ENCODE measurements at places on chromosomes 3 and 15.

- no peak for DNase-seq
Measured at GRCh38 chr3:187935623-187936156, 190.4 kb upstream of the BCL6 start.

- DNase-seq, result no peak
Measured at GRCh38 chr3:52210550-52211046, 12.6 kb downstream of the ALAS1 start.

GRCh38 chr3:48715174-48715800, 1.7 kb downstream of the IP6K2 start:
- no peak for DNase-seq

- no peak for DNase-seq
Measured at GRCh38 chr3:170542704-170543103, 43.2 kb downstream of the SLC7A14 start.

DNA sequence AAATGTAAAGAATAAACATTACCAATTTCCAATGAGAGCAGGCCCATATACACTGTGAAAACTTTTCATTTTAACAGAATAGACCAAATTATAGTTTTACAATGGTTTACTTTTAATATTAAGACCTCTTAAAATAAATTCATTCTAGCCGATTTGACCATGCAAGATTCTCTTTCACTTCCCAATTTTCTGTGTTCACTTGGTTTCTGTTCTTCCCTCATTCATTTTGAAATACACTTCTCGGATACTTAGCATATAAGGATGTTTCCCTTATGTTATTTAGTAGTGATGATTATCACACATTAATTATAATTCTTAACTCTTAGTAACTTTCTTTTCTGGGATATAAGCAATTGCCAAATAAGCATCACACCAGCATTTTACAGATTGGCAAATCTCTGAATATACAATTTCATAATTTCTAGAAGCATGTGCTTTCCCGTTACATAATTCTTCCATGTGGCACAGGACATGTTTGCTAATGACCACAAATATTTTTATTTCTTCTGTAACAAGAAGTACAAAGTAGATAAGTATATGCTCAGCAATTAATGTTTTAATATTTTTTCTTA, 13.9 kb downstream of the OR5H15 start:
- no peak for DNase-seq

DNA sequence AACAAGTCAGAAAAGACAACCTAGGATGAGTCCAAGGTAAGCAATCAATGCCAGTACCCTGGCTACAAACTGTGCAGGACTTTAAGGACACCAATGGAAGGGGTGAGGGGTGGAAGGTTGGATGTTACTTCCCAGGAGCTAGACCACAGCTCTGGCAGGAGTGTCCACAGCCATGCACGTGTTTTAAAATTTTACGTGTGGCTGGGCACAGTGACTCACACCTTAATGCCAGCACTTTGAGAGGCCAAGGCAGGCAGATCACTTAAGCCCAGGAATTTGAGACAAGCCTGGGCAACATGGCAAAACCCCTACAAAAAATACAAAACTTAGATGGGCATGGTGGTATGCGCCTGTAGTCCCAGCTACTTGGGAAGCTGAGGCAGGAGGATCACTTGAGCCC, 14.7 kb upstream of the HDC start:
- no peak for DNase-seq

- no peak for DNase-seq
Measured at GRCh38 chr15:73476704-73477216, 33.8 kb downstream of the REC114 start.

GRCh38 chr3:53114412-53115074, 15.7 kb downstream of the RFT1 start:
- DNase-seq, result no peak

DNA sequence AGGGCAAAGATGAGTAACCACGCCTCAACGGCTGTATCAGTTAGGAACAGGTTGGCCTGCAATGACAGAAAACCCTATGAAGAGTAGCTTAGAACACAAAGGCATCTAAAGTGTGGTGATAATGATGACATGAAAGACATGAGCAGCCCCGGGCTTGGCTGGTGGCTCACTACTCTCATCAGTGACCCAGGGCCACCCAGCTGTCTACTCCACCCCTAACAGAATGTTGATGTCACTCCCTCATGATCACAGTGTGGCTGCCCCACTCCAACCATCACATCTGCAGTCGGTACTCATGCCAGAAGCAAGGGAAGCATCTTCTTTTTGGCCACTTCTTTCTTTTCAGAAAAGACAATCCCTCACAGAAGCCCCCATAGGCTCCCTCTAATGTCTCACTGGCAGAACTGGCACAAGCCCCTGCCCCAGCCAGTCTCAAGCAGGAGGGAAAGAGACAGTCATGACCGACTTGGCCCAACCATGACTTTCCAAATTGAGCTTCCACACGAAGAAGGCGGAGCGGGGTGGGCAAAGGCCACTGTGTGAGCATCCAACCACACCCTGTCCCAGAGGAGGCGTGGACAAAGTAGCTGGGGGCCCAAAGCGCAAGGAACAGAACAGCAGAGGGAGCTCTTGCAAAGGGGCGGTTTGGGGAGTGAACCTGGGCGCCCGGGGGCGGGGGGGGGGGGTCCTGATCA, 72.0 kb upstream of the IQSEC1 start:
- no peak for DNase-seq

GRCh38 chr3:87335931-87336330, 59.5 kb upstream of the POU1F1 start:
- DNase-seq, result no peak

- DNase-seq, result no peak
Measured at GRCh38 chr3:127529346-127530188, 61.0 kb downstream of the TPRA1 start.

GRCh38 chr3:128803307-128803706, 76.1 kb upstream of the ACAD9 start:
- DNase-seq, result no peak

DNA sequence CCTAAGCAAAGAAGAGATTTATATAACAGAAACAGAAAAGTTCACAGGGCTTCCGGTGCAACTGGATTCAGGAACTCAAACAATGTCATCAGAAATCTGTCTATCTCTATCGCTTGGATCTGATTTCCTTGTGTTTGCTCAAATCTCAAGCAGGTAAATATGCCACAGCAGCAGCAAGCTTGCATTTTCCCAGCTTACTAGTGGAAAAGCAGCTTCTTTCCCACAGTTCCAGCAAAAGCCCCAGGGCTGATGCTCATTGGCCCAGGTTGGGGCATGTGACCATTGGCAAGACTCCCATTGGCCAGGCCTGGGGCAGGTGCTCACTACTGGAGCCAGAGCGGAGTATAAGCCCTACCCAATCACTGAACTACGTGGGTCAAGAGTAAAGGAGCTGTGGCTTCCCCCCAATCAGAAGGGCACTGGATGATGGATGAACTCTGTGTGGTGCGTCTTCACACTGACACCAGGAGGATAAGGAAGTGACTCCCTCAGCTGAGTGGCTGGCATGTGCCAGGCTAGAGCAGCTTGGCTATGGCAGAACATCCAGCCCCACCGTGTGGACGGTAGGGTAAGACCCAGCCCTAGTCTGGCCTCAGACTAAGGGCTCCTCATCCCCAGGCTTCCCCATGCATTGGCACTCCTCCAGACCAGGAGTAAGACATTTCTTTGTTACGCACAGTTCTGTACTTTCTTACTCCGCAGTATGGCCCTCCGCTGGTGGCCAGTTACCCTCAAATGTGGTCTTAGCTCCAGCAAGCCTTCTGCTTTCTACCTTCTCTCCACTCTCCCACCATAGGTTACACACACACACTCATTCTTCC, 13.1 kb upstream of the VIPR1 start:
- no peak for DNase-seq

GRCh38 chr15:35062738-35063099, 22.4 kb downstream of the NANOGP8 start:
- no peak for DNase-seq

- DNase-seq, result no peak
Measured at GRCh38 chr3:181739628-181740027, 27.9 kb downstream of the SOX2 start.

DNA sequence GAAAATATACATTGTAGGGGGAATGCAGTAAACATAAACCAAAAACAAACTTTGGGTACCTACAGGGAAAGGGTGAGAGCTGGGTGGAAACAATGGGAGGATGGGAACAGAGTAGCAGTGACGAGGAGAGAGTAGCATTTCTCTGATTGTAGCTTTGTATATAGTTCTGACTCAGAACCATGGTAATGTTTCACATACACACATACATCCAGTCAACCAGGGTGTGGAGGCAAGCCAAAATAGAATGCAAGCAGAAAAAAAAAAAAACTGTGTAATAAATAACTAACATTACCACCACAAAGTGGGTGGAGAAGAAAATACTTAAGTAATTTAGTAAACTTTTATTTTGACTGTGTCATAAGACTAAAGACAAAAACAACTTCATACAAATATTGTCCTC, 27.2 kb downstream of the BCL2A1 start:
- DNase-seq, result no peak

GRCh38 chr3:13027154-13027553, 46.1 kb downstream of the IQSEC1 start:
- DNase-seq, result no peak

DNA sequence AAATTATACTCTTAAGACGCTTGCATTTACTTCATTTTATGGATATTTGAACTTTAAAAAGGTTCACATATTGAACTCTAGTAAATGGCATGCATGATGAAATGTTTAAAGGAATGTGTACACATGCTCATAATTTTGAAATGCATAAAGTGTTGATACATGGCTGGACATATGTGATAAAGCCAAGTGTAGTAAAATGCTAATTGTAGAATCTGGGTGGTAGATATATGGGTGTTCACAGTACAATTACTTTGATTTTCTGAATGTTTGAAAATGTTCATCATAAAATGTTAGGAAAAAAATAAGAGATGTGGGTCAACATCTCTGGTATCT, 4.2 kb upstream of the EFHB start:
- no peak for DNase-seq

DNA sequence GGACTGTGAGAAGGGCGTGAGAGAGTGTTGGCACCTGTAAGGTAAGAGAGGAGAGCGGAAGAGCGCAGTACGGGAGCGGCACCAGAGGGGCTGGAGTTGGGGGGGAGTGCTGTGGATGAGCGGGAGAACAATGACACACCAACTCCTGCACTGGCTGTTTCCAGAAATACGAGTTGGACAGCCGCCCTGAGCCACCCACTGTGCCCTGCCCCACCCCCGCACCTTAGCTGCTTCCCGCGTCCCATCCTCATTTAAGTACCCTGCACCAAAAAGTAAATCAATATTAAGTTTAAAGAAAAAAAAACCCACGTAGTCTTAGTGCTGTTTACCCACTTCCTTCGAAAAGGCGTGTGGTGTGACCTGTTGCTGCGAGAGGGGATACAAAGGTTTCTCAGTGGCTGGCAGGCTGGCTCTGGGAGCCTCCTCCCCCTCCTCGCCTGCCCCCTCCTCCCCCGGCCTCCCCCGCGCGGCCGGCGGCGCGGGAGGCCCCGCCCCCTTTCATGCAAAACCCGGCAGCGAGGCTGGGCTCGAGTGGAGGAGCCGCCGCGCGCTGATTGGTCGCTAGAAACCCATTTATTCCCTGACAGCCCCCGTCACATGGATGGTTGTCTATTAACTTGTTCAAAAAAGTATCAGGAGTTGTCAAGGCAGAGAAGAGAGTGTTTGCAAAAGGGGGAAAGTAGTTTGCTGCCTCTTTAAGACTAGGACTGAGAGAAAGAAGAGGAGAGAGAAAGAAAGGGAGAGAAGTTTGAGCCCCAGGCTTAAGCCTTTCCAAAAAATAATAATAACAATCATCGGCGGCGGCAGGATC, at the start of gene SOX2:
SOX2 (plus strand) TSS at position 601 of the 811 bp plus-strand sequence. CDS start 436 bp downstream, outside the sequence.
- no peak for DNase-seq

GRCh38 chr15:56927816-56928215, 9.4 kb downstream of the TCF12 start:
- no peak for DNase-seq

DNA sequence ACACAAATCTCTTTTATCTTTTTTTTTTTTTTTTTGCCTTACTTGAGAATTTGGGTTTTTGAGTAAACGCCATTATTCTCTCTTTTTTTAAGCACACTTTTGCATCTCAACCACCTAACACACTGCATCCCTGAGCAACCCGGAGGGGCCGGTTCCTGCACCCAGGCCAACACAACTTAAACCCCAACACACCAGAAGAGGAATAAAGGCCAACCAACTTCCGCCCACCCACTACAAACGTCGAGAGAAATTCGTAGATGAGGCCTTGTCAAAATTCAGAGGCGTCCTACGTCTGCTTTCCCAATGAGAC, 389 bp upstream of the CCNB2 start:
- no peak for DNase-seq

GRCh38 chr3:135992072-135992471, 26.5 kb downstream of the PPP2R3A start:
- no peak for DNase-seq

DNA sequence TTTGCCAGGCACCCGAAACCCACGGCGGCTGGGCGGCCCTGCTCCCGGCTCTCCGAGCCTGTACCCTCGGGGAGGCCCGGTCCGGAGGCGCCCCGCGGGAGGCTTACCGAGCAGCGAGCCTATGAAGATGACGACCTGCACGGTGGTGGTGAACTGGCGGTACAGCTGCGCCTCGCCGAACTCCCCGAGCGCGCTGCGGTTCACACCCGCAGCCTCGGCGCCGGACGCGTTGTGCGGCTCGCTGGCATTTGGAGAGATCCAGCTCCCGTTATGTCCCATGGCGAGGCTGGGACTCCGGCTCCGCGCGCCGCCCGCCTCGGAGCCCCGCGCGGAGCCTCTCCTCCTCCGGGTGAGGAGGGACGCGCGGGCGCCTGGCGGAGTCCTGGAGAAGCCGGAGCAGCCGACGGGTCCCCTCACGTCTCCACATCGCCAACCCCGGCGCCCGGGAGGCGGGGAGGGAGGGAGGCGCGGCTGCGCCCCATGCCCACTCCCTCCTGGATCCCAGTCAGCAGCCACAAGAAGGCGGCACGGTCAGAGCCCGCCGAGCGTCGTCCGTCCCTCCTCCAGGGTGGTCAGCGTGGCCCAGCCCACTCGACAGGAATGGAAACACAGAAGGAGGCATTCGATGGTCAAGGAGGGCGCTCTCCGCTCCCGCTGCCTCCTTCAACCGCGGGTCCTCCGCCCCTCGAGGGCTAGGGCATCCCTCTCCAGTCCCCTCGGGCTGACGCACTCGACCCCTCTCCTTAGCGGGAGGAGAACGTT, at the start of gene GPR176:
GPR176 (minus strand) TSS at position 519 of the 762 bp plus-strand sequence; CDS start at position 279, 240 bp downstream.
- no peak for DNase-seq

- no peak for DNase-seq
Measured at GRCh38 chr3:168024537-168024941, 71.2 kb downstream of the GOLIM4 start.

DNA sequence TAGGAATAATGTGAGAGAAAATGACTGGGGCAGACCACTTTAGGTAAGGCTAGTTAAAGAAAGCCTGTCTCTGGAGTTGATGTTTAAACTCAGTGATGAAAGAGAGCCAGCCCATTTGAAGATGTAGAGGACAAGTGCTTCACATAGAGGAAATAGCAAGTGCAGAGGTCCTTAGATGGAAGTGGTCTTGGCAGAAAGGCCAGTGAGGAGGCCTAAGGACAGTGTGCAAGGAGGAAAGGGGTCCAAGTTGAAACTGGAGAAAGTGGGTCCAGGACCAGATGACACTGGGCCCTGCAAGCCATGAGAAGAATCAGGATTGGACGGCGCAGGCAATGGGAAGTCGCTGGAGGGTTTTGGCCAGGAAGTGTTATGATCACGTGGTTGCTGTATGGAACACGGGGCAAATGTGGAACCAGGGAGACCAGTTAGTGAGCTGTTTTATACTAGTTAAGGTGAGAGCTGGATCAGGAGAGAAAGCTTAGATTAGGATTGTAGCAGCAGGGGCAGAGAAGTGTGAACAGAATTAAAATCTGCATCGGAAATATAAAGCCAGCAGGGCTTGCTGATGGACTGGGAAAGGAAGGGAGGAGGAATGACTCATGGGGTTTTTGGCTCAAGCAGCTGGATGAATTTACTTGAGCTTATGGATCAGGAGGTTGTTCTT, 48.0 kb upstream of the SCAANT1 start:
- no peak for DNase-seq

- no peak for DNase-seq
Measured at GRCh38 chr15:43799945-43800285, at the start of gene SERINC4. SERINC4 (minus strand) TSS chr15:43800220; CDS start chr15:43799986, 234 bp downstream.

Measured in KG1 (cell line).